Esophagus (tissue), 2 donors: ENCODE measurements at places on chromosomes 5 and 9. TPM values are rescaled to one million over a fixed set of nuclear protein-coding genes. Genes with fewer than 3 reads are reported as not detected.

Gene NEUROG1
- polyA plus RNA-seq = not detected

Gene DAB2IP
- 26.4 TPM for polyA plus RNA-seq

Gene NPDC1
- polyA plus RNA-seq = 33.1 TPM

Gene CARTPT
- 0.28 TPM for polyA plus RNA-seq

Gene KIAA0825
- 0.29 TPM for polyA plus RNA-seq

Gene SMIM33
- polyA plus RNA-seq = 0.02 TPM

Gene LRRC26
- 0.81 TPM for polyA plus RNA-seq

Gene NEURL1B
- 8.6 TPM for polyA plus RNA-seq

Gene VCAN
- 0.89 TPM for polyA plus RNA-seq

Gene SDHA
- polyA plus RNA-seq = 43.7 TPM

Gene TRIM7
- polyA plus RNA-seq = 26.9 TPM

Gene KCTD16
- polyA plus RNA-seq = under 0.01 TPM

Gene PROB1
- polyA plus RNA-seq = 0.48 TPM

Gene PCDH12
- 0.40 TPM for polyA plus RNA-seq

Gene PCA3
- 0.35 TPM for polyA plus RNA-seq

Gene FAXDC2
- polyA plus RNA-seq = 2.4 TPM

Gene ISL1
- 0.14 TPM for polyA plus RNA-seq

Gene AQP3
- polyA plus RNA-seq = 1,009 TPM
